ENCODE measurements at places on chromosomes 1 and 21.

GRCh38 chr1:156961709-156962108, 41.3 kb downstream of the LRRC71 start:
- DNase-seq: peak; percentile 23

DNA sequence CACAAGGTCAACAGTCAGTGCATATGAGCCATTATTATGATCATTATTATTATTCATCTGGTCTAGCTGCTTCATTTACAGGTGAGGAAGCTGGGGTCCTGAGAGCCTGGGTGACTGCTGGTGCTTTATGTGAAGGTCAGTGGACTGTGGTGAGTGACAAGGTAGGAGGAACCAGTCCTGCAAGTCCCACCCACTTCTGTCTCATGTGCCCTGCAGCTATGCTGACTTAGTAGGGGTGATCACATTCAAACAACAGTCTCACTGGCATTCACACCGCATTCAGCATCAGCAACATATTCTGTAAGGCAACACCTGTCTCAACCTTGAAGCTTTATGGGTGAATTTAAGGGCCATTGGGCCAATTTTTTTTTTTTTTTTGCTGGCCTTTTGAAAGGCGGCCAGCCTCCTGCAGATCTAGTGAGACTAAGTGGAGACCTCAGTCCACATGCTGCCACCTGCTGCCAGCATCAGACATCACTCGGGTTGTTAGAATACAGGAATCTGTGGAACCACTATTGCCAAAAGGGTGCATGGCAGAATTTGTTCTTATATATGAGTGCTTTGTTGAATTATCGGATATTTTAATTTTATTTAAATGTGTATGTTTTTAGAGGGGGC, 59.9 kb upstream of the CACNA1E start:
- DNase-seq: no peak

- no peak for DNase-seq
Measured at GRCh38 chr1:185401019-185401418, 84.0 kb upstream of the IVNS1ABP start.

- no peak for DNase-seq
Measured at GRCh38 chr1:151847867-151848596, 5.5 kb downstream of the THEM5 start.

DNA sequence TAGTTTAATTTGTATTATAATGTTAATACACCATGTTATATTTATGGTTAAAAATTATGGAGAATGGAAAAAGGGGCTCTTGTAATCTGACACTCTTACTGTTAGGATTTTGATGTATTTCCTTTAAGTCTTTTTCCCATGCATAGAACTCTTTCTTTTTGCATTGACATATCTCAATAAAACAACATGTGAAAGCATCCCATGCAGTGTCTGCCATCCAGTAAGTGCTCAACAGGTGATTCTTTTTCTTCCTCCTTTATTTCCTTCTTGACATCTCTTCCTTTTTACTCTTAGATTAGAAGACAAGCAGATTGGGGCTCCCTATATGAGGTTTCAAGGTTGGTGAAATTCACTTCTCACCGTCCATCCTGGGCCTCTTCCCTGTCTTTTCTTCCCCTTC, 2.8 kb downstream of the NEXN start:
- no peak for DNase-seq

- DNase-seq: peak; percentile 70
Measured at GRCh38 chr1:110084227-110085078, 14.0 kb upstream of the ALX3 start.

DNA sequence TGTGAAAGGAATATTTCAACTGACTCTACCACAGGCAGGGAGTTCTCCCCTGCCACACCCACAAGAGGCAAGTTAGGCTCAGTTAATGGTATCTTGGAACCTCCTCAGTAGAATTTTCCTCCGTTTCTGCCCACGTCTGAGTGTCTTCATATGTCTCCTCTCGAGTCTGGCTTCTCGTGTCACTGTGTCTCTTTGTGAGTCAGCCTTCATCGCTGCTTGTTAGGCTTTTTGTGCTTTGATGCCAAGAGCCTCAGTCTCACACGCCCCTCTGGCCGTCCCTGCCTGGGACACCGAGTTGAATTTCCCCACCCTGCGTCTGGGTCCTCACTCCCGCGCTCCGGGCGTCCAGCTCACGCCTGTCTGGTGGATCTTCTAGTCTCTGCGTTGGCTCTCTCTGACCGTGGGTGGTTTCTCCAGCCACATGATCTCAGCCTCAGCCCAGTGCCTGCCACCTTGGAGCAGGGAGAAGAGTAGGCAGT, 125.7 kb upstream of the GADD45A start:
- no peak for DNase-seq

DNA sequence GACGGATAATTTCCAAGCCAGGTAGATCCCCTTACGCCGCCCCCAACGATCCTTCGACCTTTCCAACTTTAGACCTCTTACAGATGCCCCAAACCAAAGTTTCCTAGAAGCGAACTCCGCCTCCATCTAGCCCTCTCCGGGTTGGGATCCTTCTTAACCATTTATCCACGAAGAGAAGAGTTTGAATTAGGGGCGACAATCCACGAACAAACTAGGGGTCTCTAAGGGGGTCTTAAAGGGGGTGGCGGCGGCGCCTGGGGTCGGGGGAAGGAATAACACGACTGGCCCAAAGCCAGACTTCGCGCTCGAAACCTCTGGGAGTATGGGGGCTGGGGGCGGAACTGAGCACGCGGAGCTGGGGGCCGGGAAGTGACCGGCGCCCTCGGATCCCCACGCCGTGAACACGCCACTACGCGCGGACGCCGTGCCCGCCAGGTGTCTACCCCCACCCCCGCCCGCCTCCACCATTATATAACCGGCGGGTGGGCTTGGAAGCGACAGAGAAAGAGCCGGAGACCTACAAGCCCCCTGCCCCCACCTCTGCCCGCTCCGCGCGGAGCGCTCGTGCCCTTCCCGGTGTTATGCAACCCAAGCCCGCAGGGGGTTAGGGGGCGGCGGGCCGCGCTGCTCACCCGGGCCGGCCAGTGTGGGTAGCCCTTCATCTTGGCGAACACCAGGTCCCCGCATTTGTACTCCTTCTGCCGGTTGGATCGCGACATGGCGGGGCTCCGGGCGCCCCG, 594 bp downstream of the HDGF start:
- DNase-seq: no peak

Measured in inflammatory macrophage treated with lipopolysaccharide for 1 hour (primary cell).